ENCODE measurements at places on chromosomes 5 and 9.

DNA sequence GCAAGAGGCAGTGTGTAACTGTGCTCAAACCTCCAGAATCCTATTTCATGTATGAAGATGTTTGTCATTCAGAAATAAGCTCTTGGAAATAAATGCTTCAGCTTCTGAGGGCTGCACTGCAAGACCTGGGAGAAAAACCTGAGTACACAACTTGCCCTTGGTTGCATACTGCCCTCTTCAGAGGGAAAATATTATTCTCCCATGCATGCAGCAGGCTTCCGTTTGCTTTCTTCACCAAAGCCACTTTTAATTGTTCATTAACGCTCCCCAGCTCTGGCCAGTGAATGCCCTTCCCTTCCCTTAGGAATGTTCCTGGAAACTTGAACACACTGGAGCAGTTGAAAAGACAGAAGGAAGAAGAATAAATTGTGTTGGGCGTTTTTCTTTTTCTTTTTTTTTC is 2.5 kb upstream of the WHRN start:
- DNase-seq, result no peak

- no peak for DNase-seq
These were observed 394.5 kb upstream of the ZNF462 start for GRCh38 chr9:106468431-106468830.

GRCh38 chr5:65924366-65925043 is 1.9 kb upstream of the ERBIN start:
- DNase-seq, result peak; percentile 5

DNA sequence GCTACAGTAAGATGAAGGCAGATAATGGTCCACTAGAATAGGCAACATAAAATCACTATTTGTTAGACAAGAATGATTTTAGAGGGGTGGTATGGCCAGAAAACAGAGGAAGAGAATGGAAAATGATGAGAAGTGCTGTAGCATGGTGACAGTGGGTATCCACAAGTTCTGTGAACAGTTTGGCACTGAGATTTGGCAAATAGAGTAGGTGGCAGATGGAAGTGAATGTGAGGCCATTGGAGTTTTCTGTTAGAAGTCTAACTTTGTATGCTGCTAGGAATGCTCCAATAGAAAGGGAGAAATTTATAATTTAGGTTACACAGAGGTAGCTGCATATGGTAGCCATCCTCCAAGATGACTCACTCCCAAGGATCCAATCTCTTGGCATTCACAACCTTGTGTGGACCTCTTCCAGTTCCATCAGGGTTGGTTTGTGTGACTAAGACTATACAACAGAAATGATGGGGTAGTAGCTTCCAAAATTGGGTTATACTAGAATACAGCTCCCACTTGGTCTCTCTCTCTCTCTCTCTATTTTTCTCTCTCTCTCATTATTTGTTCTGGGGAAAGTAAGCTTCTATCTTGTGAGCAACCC is 646.9 kb upstream of the ZNF608 start:
- DNase-seq, result no peak

DNA sequence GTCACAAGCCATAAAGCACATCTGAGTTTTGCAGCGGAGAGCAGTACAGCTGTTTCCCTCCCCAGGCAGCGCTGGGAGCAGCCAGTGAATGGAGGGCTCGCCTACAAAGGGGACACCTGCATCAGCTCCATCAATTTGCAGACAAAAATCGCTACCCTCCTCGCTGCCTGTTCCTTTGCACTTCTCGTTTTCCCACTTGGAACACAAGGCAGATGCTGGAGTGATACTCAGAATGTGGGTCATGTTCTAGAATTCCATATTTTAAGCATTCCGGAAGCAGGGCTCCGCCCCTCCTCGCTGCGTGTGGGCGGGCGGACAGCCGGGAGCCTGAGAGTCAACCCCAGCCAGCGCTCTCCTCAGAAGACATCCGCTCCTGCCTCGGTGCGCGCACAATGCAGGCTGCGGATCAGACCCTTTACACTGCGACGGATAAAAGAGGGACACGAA is 92.1 kb downstream of the LMNB1 start:
- no peak for DNase-seq

DNA sequence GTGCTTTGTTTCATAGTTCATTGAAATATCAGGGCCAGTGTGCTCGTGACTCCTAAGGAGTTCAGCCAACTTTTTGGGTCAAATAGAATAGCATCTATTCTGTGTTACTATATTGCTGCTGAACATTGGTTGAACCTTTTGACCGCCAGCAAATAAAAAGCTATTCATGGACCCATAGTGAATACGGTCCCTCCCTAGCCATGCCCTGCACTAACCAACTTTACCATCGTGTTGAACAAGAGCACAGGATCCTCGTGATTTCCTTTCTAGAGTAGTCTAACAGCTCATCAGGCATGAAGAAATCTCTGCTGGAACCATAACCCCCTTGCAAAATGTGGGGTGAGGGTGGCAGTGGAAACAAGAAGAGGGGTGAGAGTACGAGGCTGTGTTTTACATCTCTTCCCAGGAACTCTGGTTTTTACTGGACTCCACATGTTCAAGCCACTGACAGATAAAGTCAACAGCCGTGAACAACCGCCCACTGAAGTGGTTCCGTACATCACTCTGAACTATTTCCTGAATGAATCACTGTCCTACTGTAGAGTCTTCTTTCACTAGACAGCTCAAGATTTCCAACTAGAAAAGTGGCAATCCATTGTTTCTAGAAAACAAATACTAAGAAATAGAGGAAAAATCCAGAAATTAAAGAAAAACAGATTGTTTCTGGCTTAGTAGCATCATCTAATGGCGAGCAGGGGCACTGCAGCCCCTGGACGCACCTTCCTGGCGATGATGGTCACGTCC is 70.1 kb upstream of the SPATA31E1 start:
- peak; percentile 19 for DNase-seq

GRCh38 chr9:86413971-86414880 is 60.0 kb upstream of the TUT7 start:
- DNase-seq, result no peak

DNA sequence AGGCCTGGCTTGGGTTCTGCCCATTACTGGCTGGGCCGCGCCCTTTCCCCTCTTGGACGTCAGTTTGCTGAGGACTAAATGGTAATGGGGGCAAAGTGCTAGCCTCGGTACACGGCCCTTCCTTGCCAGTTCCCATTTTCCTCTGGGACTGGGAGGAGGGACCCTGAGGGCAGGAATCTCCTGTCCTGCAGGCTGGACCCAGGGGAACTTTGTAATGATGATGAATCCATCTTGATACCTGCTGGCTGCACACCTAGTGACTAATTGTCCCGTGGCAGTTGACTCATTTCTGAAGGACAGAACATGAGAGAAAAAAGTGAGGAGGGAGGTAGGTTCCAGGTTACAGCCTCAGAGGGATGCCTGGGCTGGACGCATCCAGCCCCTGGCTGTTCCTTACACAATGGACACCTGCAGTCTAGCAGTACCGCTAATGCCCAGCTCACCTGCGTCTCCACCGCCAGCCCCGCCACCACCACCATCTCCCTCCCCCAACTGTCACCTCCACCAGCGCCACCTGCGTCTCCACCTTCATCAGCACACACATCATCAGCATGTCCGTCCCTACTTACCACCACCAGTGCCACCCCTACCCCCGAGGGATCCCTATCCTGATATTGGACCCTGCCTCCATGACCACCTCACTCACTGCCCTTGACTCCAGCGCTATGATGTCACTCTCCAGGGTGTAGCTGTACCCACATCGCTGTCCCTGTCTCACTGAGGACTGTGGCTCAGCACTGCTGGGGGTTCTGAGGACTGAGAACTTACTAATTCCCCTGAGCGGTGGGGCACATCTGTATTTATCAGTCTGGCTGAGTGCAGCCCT is 4.3 kb downstream of the CDHR2 start:
- DNase-seq, result no peak
